ENCODE measurements at places on chromosomes 5 and 9. TPM values are rescaled to one million over a fixed set of nuclear protein-coding genes. Genes with fewer than 3 reads are reported as not detected.

DNA sequence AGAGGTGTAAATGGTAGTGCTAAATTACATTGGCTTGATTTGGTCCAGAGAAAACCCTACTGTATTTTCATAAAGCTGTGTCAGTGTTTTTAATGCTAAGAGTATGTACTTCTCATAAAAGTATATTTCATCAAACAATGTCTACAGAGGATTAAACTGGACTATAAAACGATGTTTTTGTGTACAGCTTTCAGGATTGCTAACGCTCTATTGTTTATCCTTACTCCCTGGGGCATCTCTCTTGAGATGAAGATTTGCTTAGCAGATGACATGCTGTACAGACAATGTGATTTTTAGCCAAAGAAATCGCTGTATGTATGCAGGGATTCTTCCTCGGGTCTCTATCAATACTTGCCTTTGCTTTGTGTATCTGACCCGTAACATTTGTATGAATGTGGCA, 216.0 kb downstream of the FBXL7 start:
- H3K4me3 ChIP-seq: no peak overlapping the region
- DNase-seq: no peak
- peaks cover 20% of the 10 kb centered on the region for H3K4me1 ChIP-seq
- H3K27ac ChIP-seq: peak overlapping the region; percentile 42

- H3K4me3 ChIP-seq: no peak overlapping the region
- peaks cover 8% of the 10 kb centered on the region for H3K4me1 ChIP-seq
- DNase-seq: no peak
Observed at GRCh38 chr9:69762527-69762926, 2.7 kb upstream of the PTAR1 start.

GRCh38 chr5:100595152-100595811, 60.1 kb downstream of the FAM174A start:
- H3K27me3 ChIP-seq: no peaks in the 10 kb centered on the region
- peak; percentile 20 for DNase-seq
- H3K36me3 ChIP-seq: no peaks in the 10 kb centered on the region
- no peaks in the 10 kb centered on the region for H3K4me1 ChIP-seq
- H3K27ac ChIP-seq: no peak overlapping the region

- H3K4me1 ChIP-seq: peaks cover 48% of the 10 kb centered on the region
- peaks cover 1% of the 10 kb centered on the region for H3K36me3 ChIP-seq
- no peaks in the 10 kb centered on the region for H3K27me3 ChIP-seq
- peak overlapping the region; percentile 70 for H3K27ac ChIP-seq
- H3K4me3 ChIP-seq: no peak overlapping the region
Observed at GRCh38 chr5:172411484-172412072, 42.7 kb downstream of the SH3PXD2B start.

- H3K36me3 ChIP-seq: no peaks in the 10 kb centered on the region
- no peak overlapping the region for H3K4me3 ChIP-seq
- H3K27me3 ChIP-seq: no peaks in the 10 kb centered on the region
- no peak for DNase-seq
- no peak overlapping the region for H3K27ac ChIP-seq
- H3K4me1 ChIP-seq: no peaks in the 10 kb centered on the region
Observed at GRCh38 chr5:17944046-17944445, 309.8 kb downstream of the TAF11L14 start.

GRCh38 chr5:78698191-78698791, 49.7 kb upstream of the LHFPL2 start:
- DNase-seq: no peak
- H3K27ac ChIP-seq: no peak overlapping the region
- peaks cover 6% of the 10 kb centered on the region for H3K4me1 ChIP-seq

DNA sequence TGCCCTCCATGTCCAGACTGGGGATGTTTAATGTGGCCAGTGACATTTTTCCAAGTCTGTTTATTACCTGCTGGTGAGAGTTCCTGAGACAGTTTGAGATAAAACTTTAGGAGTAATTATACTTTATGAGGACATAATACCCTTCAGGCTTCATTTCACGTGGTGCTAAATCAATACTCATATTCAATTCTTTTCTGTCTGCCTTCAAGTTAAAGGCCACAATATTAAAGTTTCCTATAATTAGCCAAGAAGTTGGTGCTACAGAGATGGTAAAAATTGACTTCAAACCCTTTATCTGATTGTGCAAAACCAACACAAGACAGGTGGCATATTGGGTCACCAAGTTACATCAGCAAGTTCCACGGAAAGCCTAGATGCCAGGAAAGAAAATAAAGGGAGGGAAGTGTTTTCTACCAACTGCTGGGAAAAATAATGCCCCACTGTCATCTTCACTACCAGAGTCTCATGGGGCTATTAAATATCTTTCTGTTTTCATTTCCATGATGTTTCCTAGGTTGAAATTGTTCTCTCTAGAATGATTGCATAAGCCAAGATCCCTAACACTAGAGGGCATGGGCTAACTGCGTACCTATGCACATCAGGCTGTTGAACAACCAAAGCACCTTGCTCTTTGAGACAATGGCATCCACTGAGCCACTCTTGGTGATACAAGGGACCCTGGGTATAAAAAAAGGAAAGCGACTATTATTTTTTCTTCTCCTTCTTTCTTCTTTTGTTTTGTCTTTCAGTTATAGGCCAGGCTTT, 68.7 kb downstream of the INSYN2B start:
- H3K4me3 ChIP-seq: no peak overlapping the region
- H3K27me3 ChIP-seq: no peaks in the 10 kb centered on the region
- no peaks in the 10 kb centered on the region for H3K4me1 ChIP-seq
- H3K27ac ChIP-seq: no peak overlapping the region
- no peak for DNase-seq

DNA sequence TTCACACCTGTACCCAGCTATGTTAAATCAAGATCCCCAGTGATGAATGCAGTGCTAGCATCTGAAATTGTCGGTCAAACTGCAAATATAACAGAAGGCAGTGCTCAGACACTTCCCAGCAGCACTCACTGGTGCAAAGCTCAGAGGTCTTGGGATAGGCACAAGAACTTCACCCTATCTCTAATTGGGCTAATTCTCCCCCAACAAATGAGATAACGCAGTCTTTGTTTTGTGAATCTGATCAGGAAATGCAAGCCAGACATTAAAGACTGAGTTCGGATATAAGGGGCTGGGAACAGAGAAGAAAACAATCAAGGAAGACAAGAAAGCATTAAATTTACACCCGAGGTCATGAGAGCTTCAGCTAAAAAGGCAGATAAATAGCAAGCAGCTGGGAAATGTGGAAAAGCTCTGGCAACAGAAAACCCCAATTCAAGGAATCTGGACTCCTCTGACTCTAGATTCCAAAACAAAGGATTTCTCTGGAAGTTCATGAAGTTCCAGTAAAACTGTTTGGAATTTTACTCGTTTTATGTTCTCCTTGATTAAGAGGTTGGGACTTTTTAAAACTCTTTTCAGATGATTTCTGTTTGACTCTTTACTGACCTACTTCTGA, 65.1 kb downstream of the GNA14 start:
- H3K36me3 ChIP-seq: no peaks in the 10 kb centered on the region
- peaks cover 1% of the 10 kb centered on the region for H3K4me1 ChIP-seq
- H3K4me3 ChIP-seq: no peak overlapping the region
- no peaks in the 10 kb centered on the region for H3K27me3 ChIP-seq
- peak overlapping the region; percentile 40 for H3K27ac ChIP-seq

DNA sequence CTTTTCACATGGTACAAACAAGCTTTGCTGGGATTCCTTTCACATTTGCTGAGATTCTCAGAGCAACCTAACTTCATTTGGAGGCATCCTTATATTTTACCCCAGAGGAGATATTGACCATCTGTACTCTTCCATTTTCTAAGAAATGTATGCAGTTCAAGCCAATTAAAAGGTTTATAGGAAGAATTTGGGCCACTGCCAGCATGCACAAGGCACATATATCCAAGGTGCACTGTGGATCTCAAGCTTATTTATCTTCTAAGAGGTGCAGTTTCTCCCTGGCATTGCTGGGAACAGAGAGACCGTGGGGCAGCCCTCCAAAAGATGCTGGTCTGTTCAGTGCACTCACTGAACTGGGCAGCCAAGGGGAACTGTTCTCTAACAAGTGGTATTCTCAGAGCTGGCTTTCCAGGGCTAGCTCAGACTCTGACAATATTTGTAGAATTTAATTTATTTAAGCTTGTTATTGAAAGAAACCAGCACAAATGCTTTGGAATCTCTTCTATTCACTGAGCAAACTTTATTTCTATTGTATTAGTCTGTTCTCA, 213.3 kb downstream of the TENT4A start:
- DNase-seq: no peak
- no peaks in the 10 kb centered on the region for H3K36me3 ChIP-seq

GRCh38 chr5:109479260-109479860, 69.6 kb upstream of the PJA2 start:
- no peak for DNase-seq
- no peak overlapping the region for H3K27ac ChIP-seq
- no peak overlapping the region for H3K4me3 ChIP-seq
- no peaks in the 10 kb centered on the region for H3K4me1 ChIP-seq
- H3K27me3 ChIP-seq: no peaks in the 10 kb centered on the region

- DNase-seq: no peak
- H3K4me3 ChIP-seq: no peak overlapping the region
- no peaks in the 10 kb centered on the region for H3K4me1 ChIP-seq
- H3K27me3 ChIP-seq: peaks cover 16% of the 10 kb centered on the region
- H3K36me3 ChIP-seq: no peaks in the 10 kb centered on the region
- no peak overlapping the region for H3K27ac ChIP-seq
Observed at GRCh38 chr9:135230386-135230765, 142.9 kb downstream of the OLFM1 start.

- H3K4me1 ChIP-seq: peaks cover 3% of the 10 kb centered on the region
- no peak overlapping the region for H3K4me3 ChIP-seq
Observed at GRCh38 chr5:140677947-140678346, 4.6 kb upstream of the DND1 start.

DNA sequence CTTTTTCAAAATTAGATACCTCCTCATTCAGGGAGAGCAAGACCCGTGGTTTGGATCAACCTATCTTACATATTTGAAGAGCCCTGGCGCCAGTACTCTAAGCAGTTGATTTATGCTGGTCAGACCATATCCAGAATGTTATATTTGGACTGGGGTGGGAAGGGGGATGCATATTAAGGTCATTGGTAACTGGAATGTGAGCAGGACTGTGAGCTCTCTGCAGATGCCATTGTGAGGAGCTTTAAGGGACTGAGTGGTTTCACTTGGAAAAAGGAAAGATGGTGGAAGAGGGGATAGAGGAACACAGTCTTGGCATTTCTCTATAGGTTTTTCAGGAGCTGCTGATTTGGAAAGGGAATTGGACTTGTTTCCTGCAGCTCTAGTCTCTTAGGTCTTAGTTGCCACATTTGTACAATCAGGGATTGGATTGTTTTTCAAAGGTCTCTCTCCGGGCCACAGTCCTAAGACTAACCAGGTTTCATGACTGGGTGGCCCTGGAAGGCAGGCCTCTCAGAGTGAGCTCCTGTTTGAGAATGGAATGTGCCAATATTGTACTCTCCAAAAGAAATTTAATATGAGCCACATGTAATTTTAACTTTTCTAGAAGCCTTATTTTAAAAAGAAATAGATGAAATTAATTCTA, 25.8 kb upstream of the F2R start:
- H3K27me3 ChIP-seq: no peaks in the 10 kb centered on the region
- H3K27ac ChIP-seq: no peak overlapping the region
- no peaks in the 10 kb centered on the region for H3K4me1 ChIP-seq
- DNase-seq: no peak
- no peak overlapping the region for H3K4me3 ChIP-seq
- H3K36me3 ChIP-seq: no peaks in the 10 kb centered on the region

DNA sequence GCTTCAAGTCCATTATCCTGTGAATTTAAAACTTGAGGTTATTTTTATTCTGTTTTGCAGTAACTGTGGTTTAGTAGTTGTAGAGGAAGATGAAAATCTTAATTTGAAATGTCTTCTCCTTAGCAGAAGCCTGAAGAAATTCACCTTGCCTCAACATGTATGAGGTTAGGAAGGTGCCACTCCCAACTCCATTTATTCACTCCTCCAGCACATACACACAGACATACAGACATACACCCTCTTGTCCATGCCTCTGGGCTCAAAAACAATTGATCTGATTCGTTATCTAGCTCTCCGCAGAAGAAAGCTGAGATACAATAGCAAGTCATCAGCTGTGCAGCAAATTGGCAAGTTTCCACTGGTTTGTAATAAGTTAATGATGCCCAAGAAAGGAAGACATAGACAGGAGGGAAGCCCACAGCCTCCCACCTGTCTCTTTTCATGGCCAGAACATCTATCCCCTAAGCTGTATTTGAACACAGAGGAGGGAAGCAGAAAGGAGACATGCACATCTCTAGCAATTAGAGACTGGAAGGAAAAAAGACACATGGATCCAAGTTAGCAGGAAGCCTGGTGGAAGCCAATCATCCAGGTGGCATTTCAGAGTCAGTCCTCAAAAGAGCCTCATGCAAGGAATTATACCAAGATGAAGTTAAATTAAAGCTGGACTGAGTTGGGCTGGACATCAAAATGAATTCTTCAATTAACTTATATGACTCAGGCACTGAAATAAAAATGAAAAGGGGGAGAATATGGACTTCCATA, 257.9 kb downstream of the ASTN2 start:
- no peak for DNase-seq
- H3K27me3 ChIP-seq: no peaks in the 10 kb centered on the region
- H3K4me3 ChIP-seq: no peak overlapping the region
- H3K36me3 ChIP-seq: no peaks in the 10 kb centered on the region

- no peaks in the 10 kb centered on the region for H3K36me3 ChIP-seq
- H3K27me3 ChIP-seq: no peaks in the 10 kb centered on the region
- H3K4me1 ChIP-seq: peaks cover 29% of the 10 kb centered on the region
- no peak overlapping the region for H3K4me3 ChIP-seq
- peak overlapping the region; percentile 44 for H3K27ac ChIP-seq
Observed at GRCh38 chr5:72451741-72452505, 55.3 kb downstream of the ZNF366 start.

DNA sequence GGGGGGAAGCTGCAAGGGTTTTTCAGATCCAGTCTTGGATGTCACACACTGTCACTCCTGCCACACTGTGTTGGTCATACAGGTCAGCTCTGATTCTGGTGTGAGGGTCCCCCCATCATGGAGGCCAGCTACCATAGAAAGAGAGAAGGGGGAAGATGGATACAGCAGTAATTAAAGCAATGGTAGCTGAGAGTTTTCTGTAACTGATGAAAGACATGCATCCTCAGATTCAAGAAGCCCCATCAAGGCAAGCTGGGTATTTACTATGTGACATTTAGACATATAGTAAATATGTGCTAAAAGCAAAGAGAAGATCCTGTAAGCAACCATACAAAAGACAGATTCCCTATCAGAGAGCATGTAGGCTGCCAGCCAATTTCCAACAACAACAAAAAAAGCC, 110.9 kb upstream of the COL5A1 start:
- no peaks in the 10 kb centered on the region for H3K36me3 ChIP-seq
- no peak overlapping the region for H3K4me3 ChIP-seq
- peaks cover 5% of the 10 kb centered on the region for H3K27me3 ChIP-seq
- no peaks in the 10 kb centered on the region for H3K4me1 ChIP-seq
- DNase-seq: no peak

PCDHA10 gene
- 1.5 TPM for total RNA-seq

PCDHB9 gene
- 0.30 TPM for total RNA-seq

RAD23B gene
- 110 TPM for total RNA-seq

OMD gene
- total RNA-seq: 0.72 TPM

CCNG1 gene
- total RNA-seq: 131 TPM

GPRIN1 gene
- total RNA-seq: 0.61 TPM

SAXO1 gene
- total RNA-seq: 0.94 TPM

LCP2 gene
- 46.2 TPM for total RNA-seq

Data from adrenal gland (tissue), 19 donors.